Renal pelvis (tissue), 12 donors: ENCODE measurements at places on chromosomes 2 and 18. TPM values are rescaled to one million over a fixed set of nuclear protein-coding genes. Genes with fewer than 3 reads are reported as not detected.

- peak; percentile 17 for DNase-seq
These were observed 1.5 kb downstream of the SLC39A10 start for GRCh38 chr2:195658541-195658890.

Gene SIGLEC15
- polyA plus RNA-seq: 0.44 TPM

GRCh38 chr18:47931718-47932103, 1.3 kb upstream of the SMAD2 start:
- no peak for DNase-seq

- DNase-seq: no peak
These were observed 57.7 kb downstream of the METTL4 start for GRCh38 chr18:2513616-2514015.

Gene GAD1
- 1.5 TPM for polyA plus RNA-seq

DNA sequence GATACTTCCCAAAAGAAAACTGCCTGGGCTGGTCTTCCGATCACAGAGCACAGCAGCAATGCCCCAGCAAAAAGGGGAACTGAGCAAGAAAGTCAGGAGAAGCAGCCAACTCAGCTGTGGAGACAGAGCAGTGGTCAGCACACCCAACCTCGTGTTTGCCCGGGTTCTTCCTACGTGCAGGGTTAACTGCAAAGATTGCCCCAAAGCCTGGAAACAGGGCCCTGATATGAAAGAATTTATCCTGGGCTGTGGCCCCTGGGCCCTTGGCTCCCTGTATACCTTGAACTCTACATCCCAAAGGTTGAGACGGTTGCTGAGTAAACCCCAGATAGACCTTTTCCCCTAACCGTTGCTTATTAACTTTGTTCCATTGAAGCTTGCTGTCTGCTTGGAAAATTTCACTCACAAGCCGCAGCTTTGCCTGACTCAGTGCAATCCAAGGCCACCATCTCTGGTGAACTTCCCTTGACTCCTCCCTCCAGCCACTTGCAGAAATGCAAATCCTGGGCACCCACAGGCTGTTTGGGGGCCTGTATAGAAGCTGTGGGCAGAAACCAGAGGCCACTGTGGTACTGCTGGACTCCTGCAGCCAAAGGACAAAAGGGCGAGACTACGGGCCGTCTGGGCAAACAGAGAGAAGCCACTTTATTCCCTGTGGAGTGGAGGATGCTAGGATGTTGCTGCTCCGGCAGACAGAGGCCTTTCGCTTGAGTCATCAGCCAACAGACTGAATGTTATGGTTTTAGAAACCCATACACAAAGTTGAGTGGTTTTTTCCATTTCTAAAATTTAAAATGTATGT, 18.2 kb downstream of the NRP2 start:
- DNase-seq: no peak

GRCh38 chr2:174259981-174260380, 11.6 kb upstream of the OLA1 start:
- DNase-seq: peak; percentile 35

DNA sequence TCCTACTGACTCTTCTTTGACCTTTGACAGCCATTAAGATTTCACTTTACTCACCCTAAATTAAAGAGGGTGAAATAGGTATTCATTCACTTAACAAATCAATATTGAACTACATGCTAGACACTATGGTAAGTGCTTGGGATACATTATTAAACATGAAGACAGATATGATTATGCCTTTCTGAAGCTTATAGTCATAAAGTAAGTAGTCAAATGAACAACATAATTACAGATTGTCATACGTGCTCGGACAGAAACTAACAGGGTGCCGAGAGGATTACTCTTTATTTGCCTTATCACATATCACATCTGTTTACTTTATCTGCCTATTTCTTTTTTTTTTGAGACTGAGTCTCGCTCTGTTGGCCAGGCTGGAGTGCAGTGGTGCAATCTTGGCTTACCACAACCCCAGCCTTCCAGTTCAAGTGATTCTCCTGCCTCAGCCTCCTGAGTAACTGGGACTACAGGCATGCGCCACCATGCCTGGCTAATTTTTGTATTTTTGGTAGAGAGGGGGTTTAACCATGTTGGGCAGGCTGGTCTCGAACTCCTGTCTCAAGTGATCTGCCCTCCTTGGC, 9.8 kb downstream of the ACVR2A start:
- DNase-seq: no peak

- DNase-seq: no peak
These were observed 8.7 kb upstream of the TFCP2L1 start for GRCh38 chr2:121293450-121294325.

Gene PLCD4
- 9.6 TPM for polyA plus RNA-seq

DNA sequence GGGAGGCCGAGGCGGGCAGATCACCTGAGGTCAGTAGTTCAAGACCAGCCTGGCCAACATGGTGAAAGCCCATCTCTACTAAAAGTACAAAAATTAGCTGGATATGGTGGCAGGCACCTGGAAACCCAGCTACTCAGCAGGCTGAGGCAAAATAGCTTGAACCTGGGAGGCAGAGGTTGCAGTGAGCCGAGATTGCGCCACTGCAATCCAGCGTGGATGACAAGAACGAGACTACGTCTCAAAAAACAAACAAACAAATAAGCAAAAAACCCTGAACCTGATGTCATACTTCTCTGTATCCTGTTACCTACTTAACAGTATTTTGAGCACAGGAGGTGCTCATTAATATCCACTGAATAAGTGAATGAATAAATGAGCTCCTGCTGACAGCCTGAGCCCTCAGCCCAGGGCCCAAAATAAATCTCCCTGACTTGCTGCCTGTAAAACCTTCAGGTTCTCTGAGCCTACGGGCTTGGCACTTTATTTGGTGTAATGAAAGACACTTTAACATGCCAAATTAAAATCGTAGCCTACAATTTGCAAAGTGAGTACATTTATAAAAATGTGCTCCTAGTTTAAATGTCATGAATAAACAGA, 215.1 kb downstream of the ZNF385B start:
- DNase-seq: no peak

GRCh38 chr2:53103679-53104078, 663.9 kb upstream of the CHAC2 start:
- no peak for DNase-seq

DNA sequence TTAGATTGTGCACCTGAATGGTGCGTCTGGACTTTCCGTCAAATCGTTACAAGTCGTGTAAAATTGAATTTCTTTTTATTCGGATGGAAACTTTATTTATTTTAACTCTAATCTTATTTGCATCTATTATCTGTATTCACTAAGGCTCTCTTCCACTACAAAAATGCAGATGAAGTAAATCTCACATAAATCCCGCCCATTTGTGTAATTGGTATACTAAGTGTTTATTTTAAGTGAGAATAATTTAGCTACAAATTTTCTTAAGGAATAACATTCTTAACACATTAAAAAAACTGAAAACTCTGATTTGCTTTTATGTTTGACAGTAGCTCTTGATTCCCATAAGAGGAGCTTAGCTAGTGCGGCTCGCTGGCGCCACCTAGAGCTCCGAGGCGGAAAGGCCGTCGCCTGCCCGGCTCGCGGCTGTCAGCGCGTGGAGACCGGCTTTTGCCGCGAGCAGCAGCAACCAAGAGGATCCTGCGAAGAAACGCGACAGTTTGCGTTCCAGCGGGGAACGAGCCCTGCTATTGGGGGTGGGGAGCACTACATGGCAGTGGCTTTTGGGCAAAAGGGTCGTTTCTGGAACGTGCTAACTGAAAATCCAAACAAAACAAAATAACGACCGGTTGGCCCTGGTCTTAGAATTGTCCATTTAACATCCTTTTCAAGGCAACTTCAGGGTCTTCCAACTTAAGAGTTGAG, 6.7 kb downstream of the SP9 start:
- DNase-seq: peak; percentile 84

GRCh38 chr2:42602218-42602875, 33.9 kb downstream of the MTA3 start:
- DNase-seq: no peak

DNA sequence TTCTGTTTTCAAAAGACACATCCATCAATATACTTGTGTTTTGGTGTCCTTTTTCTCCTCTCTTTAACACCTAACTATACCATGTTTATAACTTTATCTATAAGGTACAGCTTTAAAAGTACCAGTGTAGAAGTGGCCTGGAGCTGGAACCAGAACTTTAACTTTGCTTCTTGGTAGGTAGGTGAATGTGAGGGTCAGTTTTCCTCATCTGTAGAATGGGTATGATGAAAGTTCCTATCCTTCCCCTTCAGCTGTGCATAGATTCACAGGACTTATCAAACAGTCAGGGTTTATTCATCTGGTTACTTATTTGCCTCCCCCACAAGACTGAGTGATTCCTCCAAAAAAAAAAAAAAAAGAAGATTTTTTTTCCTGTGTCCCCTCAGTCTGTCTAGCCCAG, 12.7 kb downstream of the KCTD1 start:
- DNase-seq: no peak

Gene TTN
- 1.2 TPM for polyA plus RNA-seq

Gene KCNG2
- 0.71 TPM for polyA plus RNA-seq

- DNase-seq: peak; percentile 57
These were observed 3.2 kb downstream of the ID2 start for GRCh38 chr2:8684878-8685696.

Gene DOK6
- 21.9 TPM for polyA plus RNA-seq

DNA sequence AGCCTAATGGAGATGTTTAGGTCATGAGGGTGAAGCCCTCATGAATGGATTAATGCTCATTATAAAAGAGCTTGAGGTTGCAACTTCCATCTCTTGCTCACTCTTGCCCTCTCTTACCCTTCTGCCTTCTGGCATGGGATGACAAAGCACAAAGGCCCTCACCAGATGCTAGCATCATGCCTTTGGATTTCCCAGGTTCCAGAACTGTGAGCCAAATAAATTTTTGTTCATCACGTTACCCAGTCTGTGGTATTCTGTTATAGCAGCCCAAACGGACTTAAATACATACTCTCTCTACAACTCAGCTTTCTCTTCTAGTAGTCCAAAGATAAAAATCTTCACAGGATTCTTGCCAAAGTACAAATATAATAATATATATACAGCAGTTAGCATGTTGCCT, 75.8 kb downstream of the LNPK start:
- no peak for DNase-seq

DNA sequence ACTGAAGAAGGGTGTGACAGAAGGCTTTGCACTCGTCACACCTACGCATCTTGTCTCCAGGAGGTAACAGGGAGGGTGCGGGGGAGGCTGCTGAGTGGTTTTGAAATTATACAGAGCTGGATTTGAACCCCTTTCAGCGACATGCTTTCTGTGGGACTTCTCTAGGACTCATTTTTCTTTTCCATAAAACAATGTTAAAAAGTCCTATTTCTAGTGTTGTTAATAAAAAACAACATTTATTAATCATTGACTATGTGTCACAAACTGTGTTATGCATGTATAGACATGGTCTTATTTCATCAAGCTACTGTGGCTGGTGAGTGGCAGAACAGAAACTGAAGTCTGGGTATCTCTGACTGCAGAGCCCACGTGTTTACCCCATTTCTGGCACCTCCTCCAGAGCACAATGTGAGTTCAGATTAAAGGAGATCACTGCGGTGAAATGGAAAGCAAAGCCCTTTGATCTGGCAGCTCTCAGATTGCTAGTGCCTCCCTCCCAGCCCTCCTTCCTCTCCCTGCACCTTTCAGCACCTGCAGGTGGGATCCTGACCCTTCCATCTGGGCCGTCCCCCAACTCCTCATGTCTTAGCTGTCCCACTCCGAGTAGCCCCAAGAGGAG, 315.5 kb upstream of the MYT1L start:
- DNase-seq: peak; percentile 54

- peak; percentile 57 for DNase-seq
These were observed 797 bp downstream of the KLHL14 start for GRCh38 chr18:32771871-32772580.

Gene PCARE
- 0.32 TPM for polyA plus RNA-seq

GRCh38 chr2:127043367-127044164, 63.4 kb downstream of the BIN1 start:
- no peak for DNase-seq

GRCh38 chr2:147538088-147538487, 306.7 kb upstream of the ACVR2A start:
- DNase-seq: no peak

Gene TSPYL6
- 0.17 TPM for polyA plus RNA-seq

Gene DAW1
- polyA plus RNA-seq: 0.65 TPM

- DNase-seq: no peak
These were observed 13.1 kb downstream of the SOS1 start for GRCh38 chr2:39107724-39108273.

Gene LYG1
- 3.0 TPM for polyA plus RNA-seq

DNA sequence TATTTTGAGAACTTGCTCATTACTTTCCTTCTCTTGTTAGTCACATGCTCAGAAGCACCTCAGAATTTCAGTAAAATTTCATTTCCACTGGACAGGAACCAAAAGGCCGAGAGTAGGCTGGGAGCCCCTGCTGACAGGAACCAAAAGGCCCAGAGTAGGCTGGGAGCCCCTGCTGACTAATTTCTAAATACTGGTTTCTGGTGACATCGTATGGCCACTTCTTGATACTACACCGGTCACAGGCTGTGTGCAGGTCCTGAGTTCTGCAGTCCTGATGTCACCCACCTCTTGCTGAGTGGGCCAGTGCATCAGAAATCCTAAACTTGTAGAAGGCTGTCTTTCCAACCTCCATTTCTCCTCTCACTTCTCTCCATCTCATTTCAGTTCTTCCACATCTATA, 17.7 kb upstream of the EN1 start:
- no peak for DNase-seq

Gene CENPA
- 17.6 TPM for polyA plus RNA-seq

GRCh38 chr2:36058953-36059352, 296.6 kb upstream of the CRIM1 start:
- DNase-seq: no peak

DNA sequence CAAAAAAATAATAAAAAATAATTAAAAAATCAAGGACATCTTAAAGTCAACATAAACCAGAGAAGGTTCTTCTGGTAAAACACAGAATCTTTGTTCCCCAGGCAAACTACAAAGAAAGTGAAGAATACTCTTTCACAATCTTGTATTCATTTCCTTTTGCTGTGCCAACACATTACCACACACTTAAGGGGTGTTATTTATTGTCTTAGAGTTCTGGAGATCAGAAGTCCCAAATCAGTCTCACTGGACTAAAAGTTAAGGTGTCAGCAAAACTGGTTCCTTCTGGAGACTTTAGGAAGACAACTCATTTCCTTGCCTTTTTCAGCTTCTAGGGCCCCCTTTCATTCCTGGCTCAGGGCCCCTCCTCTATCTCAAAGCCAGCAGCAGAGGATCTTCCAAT, 12.2 kb upstream of the CAB39 start:
- no peak for DNase-seq

DNA sequence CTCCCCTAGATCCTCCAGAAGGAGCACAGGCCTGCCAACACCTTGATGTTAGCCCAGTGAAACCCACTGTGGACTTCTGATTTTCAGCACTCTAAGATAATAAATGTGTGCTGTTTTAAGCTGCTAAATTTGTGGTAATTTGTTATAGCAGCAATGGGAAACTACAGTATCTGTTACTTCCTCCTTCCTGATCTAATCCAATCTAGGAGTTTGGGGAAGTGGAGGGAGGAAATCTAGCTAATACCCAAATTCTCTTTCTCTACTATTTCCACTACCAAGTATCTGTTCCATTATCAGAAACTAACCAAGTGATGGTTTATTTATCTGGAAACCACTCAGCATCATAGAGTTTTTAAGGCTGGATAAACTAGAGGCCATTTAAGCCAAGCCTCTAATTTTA, 64.9 kb downstream of the AFF3 start:
- DNase-seq: no peak

Gene CPO
- 2.8 TPM for polyA plus RNA-seq

GRCh38 chr18:22650247-22650646, 232.5 kb upstream of the CTAGE1 start:
- DNase-seq: no peak
